Sigmoid colon (tissue), 7 donors: ENCODE measurements at places on chromosomes 3 and 15.

DNA sequence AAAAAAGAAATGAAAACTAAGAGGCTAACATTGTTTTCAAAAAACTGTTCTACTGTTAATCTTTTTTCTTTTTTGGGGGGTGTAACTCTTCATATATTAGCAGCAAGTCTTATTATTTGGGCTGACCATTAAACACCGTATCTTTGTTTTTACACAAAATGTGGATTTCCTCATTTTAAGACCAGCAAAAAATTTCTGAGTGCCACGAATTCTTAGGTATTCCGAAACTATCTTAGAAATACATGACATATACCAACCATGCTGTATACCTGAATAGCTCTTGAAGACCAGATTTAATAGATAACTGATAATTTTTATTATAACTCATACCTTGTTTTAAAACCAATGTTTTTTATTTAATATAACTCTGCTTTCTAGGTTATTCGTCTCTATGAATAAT lies 620 bp upstream of the TTC23 start:
- no peak for DNase-seq

DNA sequence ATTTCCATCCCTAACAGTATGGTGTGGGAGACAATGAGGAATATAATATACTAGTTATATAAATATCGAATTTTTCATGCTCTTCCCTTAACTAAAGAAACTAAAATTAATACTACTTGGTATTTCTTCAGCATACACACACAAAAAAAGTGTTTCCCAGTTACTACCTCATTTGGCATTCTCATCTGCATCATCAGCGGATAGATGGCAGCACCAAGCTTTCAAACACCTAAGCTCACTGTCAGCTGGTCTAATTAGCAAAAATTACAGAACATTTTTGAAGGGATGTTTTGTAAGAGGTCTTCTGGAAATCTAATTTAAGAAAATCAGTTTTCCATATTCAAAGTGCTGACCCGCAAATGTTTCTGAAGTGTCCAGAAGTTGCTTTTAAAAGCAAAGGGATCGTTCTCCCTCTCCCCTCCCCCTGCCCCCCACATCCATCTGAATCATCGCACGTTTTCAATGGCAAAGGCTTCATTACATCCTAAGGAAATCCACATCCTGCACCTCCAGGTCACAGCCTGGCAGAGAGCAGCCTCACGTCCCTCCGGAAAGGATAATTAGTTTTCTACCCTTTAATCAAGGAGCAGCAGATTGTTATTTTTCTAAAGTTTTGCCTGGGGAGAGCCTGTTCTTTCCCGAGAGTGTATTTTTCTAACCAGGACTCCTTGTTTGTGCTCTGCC lies 86.1 kb upstream of the SPATA12 start:
- no peak for DNase-seq

GRCh38 chr15:33150971-33151370 lies 43.5 kb downstream of the FMN1 start:
- no peak for DNase-seq

GRCh38 chr3:128698211-128699047 lies 27.6 kb upstream of the RAB7A start:
- peak; percentile 74 for DNase-seq

DNA sequence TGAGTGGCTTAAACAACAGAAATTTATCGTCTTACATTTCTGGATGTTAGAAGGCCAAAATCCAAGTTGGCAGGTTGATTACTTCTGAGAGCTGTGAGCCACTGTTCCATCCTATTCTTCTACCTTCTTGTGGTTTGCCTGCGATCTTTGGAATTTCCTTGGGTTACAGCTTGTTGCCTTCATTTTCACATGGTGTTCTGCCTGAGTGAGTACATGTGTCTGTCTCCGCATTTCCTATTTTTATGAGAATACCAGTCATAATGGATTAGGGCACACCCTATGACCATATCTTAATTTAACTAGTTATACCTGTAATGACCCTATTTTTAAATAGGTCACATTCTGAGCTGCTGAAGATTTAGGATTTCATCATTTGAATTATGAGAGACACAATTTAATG lies 294.3 kb downstream of the CNTN4 start:
- DNase-seq: no peak

- DNase-seq: peak; percentile 72
These were observed 27.2 kb downstream of the LRRC2 start for GRCh38 chr3:46538803-46539442.

DNA sequence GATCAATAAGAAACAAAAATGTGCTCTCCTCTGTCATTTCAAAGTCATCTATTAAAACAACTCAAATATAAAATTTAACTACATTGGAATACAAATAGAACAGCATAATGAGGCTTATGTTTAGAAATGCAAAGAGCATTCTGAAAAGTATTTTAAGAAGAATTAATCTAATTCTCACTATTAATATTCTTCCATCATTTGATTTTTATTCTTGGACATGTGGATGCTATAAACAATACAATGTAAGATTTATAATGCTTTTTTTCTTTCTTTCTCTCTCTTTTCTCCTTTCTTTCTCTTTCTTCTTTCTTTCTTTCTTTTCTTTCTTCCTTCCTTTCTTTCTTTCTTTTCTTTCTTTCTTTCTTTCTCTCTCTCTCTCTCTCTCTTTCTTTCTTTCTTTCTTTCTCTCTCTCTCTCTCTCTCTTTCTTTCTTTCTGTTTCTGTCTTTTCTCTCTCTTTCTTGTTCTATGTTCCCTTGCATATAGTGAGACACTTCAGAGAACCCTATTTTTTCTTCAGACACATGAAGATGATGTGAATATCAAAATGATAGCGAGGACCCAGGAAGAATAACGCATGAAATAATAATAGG lies 32.6 kb upstream of the MEIS2 start:
- DNase-seq: no peak

DNA sequence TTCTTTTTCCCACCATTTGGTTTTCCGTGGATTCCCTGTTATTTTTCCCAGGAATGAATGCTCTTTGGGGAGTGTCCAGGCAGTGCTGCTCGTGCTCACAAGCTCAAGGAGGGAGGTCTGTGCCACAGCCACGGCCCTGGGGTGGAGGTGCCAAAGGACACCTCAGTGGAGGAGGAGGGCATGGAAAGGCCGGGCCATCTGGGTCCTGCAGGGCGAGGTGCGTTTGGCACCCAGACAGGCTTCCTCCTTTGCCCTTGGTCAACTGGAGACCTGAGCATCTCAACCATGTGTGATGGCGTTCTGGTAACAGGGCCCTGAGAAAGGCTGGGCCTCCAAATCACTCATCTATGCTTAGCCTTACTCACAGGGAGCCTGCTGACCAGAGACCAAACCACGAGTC lies 25.4 kb downstream of the KY start:
- DNase-seq: no peak

DNA sequence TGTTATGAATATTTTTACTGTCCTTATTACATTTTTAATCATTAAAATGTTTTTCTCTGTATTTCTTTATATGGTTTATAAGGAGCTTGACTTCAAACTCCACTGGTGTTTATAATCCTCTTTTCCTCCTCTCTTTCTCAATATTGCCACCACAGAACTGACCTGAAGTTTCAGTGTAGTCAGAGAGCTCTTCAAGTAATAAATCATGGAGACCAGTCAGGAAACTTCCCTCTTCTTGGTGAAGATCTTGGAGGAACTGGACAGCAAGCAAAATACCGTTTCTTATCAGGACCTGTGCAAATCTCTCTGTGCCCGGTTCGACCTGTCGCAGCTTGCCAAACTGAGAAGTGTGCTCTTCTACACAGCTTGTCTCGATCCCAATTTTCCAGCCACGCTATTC lies 23.8 kb downstream of the MINAR1 start:
- no peak for DNase-seq

GRCh38 chr3:194187233-194187944 lies 51.4 kb downstream of the HES1 start:
- DNase-seq: no peak

- no peak for DNase-seq
These were observed 41.8 kb downstream of the RAB6B start for GRCh38 chr3:133853925-133854227.

- DNase-seq: peak; percentile 96
These were observed 550 bp downstream of the CCDC9B start for GRCh38 chr15:40340038-40340739.

GRCh38 chr3:49868862-49869466 lies 742 bp downstream of the CAMKV start:
- DNase-seq: no peak

- no peak for DNase-seq
These were observed 9.8 kb upstream of the TM4SF4 start for GRCh38 chr3:149464542-149465328.

- DNase-seq: peak; percentile 78
These were observed 94.5 kb upstream of the ADAMTSL3 start for GRCh38 chr15:83559310-83559966.

- DNase-seq: no peak
These were observed 76.7 kb downstream of the PLD1 start for GRCh38 chr3:171733561-171733960.

GRCh38 chr3:119195911-119196310 lies 22.5 kb downstream of the UPK1B start:
- DNase-seq: no peak

DNA sequence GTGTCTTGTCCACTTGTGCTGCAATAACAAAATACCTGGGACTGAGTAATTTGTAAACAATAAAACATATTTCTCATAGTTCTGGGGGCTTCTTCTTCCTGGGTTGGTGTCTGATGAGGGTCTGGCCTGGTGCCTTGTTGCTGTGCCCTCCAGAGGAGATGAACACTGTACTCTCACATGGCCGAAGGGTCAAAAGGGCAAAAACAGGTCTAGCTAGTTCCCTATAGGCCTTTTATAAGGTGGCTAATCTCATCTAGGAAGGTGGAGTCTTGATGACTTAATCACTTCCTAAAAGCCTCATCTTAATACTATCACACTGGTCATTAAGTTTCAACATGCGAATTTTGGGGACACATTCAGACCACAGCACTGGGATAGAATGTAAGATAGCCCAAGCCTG lies 228.4 kb downstream of the TLE3 start:
- no peak for DNase-seq

DNA sequence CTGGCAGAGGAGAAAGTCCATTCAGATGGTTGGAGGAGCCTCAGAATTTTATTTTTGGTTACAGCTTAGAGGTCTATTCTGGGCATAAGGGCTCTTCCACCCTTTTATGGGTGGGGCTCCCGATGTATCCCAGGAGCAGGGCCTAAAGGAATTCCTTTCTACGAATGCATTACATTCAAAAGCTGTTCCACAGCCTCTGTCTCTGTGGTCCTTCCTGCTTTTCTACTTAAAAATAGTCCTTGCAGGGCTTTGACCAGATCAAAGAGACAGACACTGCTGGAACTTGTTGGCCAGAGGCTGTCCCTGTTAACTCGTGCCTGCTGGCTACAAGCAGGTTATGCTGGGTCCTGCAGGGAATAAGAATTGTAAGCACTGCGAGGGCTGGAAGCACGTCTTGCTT lies 14.4 kb upstream of the NOX5 start:
- no peak for DNase-seq

- DNase-seq: no peak
These were observed 141.7 kb upstream of the NDN start for GRCh38 chr15:23828786-23829185.

DNA sequence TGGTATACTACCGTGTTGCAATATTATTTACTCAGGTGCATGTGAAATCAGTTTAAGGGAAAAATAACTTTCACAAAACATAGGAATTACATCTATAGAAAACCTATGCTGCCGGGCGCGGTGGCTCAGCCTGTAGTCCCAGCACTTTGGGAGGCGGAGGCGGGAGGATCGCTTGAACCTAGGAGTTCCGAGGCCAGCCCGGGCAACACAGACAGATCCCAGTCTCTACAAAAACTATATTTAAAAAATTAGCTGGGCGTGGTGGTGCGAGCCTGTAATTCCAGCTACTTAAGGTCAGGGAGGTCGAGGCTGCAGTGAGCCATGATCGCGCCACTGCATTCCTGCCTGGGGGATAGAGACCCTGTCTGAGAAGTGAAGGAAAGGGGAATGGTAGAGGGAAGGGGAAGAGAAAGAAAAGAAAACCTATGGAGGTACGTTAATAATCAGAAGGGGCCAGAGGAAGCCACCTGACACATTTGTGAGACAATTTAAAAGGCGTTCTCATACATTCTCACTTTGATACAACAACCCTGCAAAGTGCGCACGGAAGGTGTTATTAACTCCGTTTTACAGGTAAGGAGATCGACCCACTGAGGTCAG lies 456 bp upstream of the TMEM62 start:
- DNase-seq: no peak

GRCh38 chr3:56867671-56868070 lies 65.9 kb upstream of the ARHGEF3 start:
- DNase-seq: no peak

DNA sequence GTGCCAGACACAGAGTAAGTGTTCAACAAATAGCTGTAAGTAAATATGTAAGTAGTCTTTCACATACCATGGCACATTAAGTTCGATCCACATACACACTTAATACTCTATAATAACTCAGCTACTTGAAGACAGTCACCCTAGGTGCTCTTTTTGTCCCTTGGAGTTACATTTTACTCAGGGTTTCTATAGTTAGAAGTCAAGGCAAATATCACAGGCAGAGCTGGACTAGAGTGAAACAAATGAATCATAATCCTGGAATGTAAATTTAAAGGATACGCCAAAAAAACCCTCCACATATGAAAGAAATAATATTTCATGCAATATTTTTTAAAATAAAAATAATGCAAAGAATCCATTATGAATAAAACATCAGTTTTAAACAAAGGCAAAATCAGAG lies 461.8 kb downstream of the MAGI1 start:
- no peak for DNase-seq

- DNase-seq: no peak
These were observed 69.9 kb downstream of the LIPC start for GRCh38 chr15:58501636-58502188.

DNA sequence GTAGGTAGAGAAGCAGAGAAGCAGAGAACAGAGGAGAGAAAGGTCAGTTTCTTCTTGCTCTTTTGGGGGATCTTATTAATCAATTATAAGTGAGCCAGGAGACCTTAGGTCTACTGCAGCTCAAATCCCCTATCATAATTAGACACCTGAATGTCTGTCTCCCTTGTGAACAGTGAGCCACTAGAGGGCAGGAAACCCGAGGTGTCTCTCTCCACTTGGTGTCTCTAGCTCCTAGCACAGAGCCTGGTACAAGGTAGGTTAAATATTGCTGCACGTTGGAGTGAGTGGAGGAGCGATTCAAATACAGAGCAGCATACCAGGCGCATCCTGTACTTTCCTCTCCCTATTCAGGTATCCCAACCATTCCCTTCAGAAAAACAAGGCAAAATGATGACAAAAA lies 2.0 kb upstream of the ST8SIA2 start:
- DNase-seq: no peak

DNA sequence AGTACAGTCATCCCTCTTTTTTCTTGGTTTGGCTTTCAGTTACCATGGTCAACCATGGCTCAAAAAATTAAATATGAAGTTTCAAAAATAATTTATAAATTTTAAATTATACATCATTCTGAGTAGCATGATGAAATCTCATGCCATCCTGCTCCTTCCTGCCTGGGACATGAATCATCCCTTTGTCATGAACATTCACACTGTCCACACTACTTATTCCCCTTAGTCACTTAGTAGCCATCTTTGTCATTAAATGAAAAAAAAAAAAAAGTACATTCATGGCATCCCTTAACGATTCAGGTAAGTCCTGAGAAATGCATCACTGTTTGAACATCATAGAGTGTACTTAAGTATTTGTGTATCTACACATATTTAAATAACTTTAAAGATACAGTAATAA lies 1046.3 kb downstream of the ROBO2 start:
- no peak for DNase-seq
